Activated CD4-positive, alpha-beta T cell treated with anti-CD3 and anti-CD28 coated beads, Interleukin-10, Interleukin-2, amounts not matched to agents 100 ng/mL and 50 ng/mL, durations not matched to agents 16 hours and 8 hours (primary cell): ENCODE measurements at places on chromosomes 3 and 15.

GRCh38 chr15:81294516-81294880 is 29.4 kb downstream of the STARD5 start:
- no peak for DNase-seq

GRCh38 chr15:68684476-68684875 is 105.7 kb downstream of the CORO2B start:
- no peak for DNase-seq

DNA sequence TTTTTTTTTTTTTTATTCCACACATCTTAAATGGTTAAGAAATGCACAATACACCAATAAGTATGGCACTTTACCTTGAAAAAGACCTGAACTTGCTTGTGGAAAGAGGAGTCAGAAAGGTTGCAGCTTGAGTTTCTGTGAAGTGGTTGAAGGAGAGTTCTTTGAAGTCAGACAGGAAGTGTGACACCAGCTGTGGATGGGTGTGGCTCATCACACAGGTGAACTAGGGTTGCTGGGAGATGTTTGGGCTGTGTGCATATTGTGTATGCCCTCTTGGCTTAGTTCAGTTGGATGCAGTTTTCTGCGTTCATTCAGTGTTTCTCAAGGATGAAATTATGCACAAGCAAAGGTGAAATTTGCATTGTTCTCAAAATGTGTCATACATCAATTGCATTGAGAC is 6.3 kb downstream of the AEN start:
- peak; percentile 75 for DNase-seq

DNA sequence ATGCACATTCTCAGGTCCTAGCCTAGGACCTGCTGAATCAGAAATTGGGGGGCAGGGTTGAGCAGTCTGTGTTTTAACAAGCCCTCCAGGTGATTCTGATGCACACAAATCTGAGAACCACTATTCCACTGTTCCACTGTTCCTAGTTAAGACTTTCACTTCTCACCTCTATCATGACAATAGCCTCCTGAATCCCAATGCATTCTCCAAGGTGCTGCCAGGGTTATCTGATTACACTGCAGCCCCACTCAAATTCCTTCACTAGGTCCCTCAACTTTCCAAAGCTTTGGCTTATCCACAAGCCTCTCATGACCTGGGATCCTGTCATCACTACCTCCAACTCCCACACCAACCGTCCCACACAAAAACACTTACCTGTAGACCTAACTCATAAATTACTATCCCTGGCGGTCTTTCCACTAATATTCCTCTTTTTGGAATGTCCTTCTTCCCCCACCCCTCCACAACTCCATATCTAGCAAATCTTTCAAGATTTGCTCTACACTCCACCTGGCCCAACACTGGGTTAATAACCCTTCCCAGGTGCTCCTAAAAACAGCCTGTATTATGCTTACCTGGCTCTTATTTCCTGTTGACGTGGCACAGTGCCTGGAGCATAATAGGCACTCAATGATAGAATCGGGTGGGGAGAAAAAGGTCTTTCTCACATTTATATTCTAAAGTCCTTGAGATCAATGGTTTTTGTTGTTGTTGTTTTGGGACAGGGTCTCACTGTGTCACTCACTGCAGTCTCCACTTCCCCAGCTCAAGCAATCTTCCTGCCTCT is 27.2 kb downstream of the TBL1XR1 start:
- DNase-seq, result no peak

DNA sequence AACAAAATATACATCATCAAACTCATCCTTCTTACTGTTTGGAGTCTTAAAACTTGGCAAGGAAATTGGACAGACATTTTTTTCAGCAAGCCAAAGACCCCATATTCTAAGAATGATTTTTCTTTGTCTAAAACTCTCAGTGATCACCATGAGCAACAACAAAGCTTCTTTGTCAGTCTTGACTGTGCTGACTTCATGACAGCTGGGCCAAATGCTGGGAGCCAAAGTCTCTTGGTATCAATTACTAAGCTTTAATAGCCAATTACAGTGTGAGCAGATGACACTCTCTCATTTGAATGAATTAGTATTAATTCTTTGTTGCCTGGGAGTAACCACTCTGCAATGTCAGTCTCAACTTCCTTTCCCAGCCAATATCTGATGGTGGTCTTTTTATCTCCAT is 48.1 kb upstream of the GK5 start:
- no peak for DNase-seq

DNA sequence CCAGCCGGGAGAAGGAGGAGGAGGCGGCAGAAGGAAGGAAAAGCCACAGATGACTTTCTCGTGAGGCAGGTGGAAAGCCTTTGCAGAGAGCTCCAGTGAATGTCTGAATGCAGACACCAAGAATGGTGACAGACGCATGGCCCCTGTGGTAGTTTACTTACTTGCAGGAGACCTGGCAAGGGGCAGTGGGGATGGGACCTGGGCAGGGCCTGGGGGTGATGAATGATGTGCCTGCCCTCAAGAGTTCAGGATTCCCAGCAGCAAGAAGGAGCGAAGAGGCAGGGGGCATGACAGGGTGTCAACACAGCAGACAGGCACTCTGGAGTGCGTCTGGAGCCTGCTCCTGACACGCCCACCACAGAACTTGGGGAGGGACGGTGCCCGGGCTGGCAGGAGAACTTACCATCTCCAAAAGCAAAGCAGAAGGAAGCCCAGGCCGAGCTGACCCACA is 260.5 kb upstream of the LYSMD4 start:
- DNase-seq, result no peak

DNA sequence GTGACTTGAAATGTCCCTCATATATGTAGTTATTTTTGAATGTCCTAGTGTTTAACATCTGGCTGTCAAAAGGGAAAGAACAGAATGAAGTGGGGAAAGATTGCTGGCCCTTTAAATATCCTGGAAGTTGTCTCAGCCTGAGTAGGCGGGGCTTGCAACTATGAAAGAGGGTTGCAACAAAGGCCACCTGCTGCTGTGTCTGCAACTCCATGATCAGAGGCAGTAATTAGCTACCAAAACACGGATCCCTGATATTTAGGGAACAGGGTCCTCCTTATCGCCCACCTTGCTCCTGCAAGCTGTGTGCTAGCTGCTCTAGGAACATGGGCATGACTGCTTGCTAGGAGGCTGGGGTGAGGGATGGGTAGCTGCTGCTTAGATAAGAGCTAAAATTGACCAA is 100.2 kb upstream of the CFAP20DC start:
- no peak for DNase-seq

- DNase-seq, result no peak
Observed at GRCh38 chr3:61961900-61962299, 400.5 kb downstream of the PTPRG start.

DNA sequence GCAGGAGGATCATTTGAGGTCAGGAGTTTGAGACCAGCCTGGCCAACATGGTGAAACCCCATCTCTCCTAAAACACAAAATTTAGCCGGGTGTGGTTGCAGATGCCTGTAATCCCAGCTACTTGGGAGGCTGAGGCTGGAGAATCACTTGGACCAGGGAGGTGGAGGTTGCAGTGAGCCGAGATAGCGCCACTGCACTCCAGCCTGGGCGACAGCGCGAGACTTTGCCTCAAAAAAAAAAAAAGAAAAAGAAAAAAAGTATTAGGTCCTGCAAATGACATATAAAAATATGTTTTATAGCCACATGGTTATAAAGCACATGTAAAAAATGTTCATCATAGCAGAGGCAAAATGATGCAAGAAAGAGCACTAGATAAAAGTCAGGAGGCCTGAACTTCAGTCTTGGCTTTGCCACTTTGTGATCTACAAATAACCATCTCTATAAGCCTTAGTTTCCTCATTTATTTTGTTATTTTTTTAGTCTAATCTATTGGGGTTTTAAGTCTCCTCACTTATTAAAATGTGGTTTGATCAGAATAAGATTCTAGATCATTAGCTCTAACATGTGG is 4.9 kb downstream of the SLC12A6 start:
- DNase-seq, result no peak

DNA sequence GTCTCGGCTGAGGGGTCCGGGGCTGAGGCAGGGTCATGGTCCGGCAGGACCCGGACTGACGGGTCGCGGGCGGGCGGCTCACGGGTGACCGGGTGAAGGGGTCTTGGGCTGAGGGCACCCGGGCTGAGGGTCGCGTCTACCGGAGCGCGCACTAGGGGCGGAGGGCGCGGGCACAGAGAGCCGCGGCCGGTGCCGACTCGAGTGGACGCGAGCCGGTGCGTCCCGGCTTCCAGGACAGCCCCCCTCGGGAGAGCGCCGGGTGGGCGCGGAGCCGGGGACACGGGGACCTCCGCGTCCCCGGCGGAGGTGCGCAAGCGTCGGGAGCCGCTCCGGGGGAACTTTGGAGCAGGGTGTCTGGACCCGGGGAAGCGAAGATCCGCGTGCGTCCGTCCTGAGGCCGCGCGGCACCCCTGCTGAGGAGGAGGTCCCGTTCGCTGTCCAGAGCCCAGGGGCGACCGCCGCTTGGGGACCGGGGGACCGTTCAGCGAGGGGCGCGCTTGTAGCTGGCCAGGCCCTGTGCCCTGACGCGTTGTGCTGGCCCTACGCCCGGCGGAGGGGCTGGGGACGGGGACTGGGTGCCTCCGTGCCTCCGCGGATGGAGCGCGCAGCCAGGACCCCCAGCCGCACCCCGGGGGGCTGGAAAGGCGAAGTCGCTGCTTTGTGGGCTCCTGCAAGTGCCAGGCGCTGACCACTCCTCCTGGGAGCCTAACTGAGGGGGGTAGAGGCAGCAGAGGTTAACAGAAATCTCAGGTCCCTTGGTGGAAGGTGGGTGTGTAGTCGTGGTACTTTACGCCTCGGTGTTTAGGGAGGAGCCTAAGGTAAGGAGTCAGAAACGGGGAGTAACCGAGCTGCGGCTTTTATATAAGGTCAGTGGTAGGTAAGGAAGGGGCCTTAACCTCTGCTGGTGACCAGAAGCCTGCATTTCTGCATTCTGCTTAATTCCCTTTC is at the start of gene PPARG:
TSS of gene PPARG (plus strand) at position 889 of the 948 bp plus-strand sequence. CDS start 90,642 bp downstream, outside the sequence.
- peak; percentile 14 for DNase-seq

DNA sequence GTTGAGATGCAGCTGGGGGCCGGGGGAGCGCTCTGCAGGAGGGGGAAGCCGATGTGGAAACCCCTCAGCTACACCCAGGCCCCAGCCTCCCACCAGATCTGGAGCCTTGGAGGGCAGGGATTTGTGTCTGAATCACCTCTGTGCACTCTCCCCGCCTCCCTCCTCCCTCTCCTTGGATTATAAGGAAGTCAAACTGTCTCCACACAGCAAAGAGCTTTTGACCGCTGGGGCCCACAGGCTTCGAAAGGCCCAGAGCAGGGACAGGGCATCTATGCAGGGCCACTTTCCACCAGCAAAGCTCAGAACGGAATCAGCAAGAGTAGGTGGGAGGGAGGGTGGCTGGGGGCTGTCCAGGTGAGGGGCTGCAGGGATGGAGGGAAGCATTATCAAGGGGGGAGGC is 68.9 kb downstream of the IQSEC1 start:
- DNase-seq, result no peak

DNA sequence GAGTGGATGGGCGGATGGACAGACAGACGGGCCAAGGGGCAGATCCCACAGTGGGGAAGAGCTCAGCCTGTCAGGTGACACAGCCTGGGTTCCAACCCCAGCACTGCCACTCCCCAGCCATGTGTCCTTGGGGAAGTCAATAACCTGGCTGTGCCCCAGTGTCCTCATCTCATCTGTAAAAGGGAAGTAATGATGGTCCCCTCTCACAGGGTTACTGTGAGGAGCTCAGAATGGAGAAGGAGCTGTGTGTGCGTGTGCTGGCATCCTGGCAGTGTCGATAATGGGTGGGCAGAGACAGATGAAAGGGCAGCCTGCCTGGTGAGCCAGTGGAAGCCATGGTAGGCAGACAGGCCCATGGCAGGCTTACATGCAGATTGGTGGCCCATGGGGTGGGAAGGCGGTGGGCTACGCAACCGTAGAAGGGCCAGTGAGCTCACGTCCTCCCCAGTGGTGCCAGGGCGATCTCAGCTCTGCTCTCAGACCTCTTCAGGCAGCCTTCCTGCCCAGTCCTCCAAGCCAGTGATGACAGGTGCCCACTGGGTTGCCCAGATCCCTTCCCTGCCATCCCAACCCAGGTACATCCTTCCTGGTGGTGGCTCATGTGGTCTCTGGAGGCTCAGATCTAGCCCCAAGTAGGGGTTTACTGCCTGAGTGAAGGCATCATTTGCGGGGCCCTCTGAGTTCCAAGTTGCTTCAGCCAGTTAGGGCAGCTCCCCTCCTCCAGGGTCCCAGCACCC is 2.3 kb upstream of the DNAJB8 start:
- DNase-seq, result no peak

GRCh38 chr15:68646696-68647095 is 67.9 kb downstream of the CORO2B start:
- DNase-seq, result no peak

GRCh38 chr3:152719264-152719663 is 115.7 kb upstream of the P2RY1 start:
- DNase-seq, result no peak

- no peak for DNase-seq
Observed at GRCh38 chr3:143429628-143430514, 310.3 kb downstream of the CHST2 start.

DNA sequence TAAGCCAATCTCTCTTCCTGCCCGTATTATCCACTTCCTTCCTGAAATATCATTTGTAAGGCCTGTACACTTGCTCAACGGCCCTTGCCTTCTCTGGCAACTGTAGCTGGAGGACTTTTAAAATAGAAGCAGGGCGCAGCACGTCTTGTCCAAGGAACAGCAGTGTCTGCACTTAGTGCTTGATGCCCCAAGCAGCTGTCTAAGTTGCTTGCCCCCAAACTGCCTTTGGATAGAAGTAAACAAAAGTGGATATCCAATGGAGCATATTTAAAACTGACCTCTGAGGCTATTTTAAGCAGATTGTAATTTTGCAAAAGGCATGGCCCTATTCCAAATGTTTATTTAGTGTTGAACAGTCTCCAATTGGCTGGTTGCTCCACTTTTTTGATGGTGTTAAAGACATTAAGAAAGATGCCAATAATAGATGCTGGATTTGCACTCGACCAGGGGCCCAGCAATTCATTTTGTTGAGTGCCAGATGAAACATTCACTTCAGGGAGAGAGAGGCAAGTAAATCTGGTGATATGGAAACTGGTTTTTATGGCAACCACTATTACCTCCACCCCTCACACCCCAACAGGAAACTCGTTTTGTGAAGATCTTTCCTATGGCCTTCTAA is 526.8 kb upstream of the TBL1XR1 start:
- DNase-seq, result no peak

GRCh38 chr15:89307791-89308190 is 26.8 kb downstream of the POLG start:
- no peak for DNase-seq

GRCh38 chr3:15493436-15493835 is 28.1 kb downstream of the COLQ start:
- no peak for DNase-seq

- no peak for DNase-seq
Observed at GRCh38 chr15:62059108-62059815, 985 bp downstream of the VPS13C start.
